ENCODE measurements at places on chromosomes 4 and X.

DNA sequence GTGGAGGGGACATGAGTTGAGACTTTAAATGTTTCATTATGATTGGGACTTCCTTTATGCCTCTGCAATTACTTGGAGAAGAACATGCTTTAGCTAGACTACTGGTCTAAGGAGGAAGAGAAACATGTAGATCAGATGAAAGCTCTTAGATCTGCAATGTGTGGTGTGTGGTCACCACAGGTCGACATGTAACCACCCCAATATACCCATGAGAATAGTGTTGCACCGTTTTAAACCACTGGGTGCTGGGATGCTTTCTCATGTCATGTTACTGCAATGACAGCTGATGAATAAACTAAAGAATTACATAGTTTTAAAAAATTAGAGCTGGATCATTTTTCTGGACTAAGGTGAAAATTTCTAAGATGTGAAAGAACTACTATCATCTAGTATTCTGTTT is 1039.7 kb downstream of the RAPGEF2 start:
- DNase-seq, result no peak

DNA sequence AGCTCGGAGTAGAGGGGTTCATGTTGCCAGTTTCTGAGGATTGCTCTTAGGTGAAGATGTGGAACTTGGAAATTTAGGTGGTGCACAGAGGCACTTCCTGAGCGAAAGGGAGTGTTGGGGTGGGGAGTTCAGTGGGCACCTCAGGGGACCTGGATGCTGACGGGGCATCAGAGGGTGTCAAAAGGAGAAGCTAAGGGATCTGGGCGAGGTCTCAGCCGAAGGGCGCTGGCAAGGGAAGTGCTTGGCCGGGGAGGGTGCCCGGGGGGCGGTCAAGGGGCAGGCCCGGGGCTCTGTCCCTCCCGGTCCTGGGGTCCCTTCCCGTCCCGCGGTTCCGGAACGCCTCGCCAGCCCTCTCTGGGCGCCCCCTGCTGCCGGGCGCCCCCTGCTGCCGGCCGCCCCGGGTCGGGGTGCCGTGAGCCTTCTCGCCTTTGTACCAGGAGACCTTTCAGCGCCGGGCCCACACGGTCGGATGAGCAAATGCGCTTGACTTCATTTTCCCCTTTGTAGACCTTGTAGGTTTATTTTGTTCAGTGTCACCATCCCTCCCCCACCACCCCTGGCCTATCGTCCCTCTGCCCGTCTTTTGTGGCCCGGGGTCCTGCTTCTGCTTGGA is 3.0 kb upstream of the PHOX2B start:
- no peak for DNase-seq

- peak; percentile 25 for DNase-seq
These were observed at the start of gene NALF2 for GRCh38 chrX:69503782-69504625. Gene NALF2 (plus strand): TSS chrX:69504326. CDS start chrX:69505283, 957 bp downstream.

GRCh38 chrX:108582151-108582550 is 142.5 kb downstream of the COL4A5 start:
- no peak for DNase-seq

DNA sequence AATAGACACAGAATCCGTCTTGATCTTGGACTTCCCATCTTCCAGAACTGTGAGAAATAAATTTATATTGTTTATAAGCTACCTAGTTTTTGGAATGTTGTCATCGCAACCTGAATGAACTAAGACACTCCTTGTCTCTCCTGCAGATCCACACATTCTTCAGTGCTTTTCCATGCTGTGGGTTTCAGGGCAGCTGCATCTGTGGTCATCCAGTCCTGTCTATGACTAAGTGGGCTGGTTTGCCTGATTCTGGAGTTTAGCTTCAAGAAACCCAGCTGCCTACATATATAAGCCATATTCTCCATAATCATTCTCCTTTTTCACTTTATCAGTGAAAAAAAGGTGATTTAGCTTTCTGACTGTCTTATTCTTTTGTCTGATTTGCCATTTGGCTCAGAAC is 170.3 kb upstream of the KIT start:
- DNase-seq, result peak; percentile 43

- DNase-seq, result peak; percentile 4
These were observed 212.7 kb downstream of the CENPC start for GRCh38 chr4:67332627-67333026.

DNA sequence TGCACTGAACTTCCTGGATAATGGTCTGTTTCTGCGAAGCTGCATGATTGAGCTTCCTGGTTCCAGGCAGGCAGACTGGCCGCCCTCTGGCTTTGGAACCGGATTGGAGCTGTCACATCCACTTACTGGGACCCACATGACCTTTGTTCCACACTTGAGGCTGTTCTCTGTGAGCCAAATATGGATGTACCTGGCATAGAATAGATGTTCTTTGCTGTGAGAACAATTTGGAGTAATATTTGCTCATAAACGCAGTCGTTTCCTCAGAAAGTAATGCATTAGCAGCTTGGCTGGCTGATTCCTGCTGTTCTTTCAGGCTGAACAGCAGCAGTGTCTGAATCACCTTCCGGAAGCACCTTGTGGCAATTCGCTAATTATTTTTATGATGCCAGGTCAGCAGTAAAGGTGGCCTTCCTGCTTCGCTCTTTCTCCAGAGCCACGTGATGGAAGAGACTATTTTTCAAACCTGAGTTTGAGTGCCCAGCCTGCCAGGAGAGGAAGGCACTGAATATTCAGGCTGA is 78.1 kb upstream of the BOD1L1 start:
- DNase-seq, result no peak

GRCh38 chrX:87434618-87435017 is 83.0 kb upstream of the KLHL4 start:
- DNase-seq, result no peak

DNA sequence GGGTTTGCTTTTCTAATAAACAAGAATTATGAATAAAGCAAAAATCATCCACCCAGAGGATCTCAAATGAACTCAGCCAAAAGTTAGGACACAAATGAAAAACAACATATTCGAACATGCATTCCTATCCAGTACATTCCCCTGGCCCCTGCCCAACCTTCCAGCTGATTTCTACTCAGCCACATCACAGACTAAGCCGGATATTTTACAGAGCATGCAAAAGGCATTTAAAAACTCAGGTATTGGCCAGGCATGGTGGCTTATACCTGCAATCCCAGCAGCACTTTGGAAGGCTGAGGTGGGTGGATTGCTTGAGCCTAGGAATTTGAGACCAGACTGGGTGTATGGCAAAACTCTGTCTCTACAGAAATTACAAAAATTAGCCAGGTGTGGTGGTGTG is 54.6 kb downstream of the RELL1 start:
- DNase-seq, result peak; percentile 25

DNA sequence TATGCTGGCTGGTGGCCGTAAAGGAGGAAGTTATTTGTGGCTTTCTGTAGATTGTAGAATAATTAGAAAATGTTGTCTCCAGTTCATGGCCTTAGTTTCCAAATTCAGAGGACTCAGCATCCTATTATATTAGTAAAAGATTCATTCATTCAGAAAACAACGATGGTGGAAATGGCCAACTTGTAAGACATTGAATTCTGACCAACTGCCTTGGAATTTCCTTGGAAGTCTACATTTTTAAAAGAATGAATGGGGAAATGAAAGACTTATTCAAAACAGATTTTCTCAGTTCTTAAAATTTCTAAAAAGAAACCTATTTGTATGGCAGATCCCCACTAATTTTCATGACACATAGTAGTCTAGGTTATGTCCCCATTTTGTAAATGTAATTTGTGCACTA is 561.5 kb downstream of the ANKRD50 start:
- DNase-seq, result no peak

GRCh38 chr4:46397394-46397793 is 7.5 kb upstream of the GABRA2 start:
- DNase-seq, result no peak

- DNase-seq, result no peak
These were observed 322.6 kb upstream of the MAOA start for GRCh38 chrX:43333543-43333942.

GRCh38 chr4:189096717-189097116 is 844.0 kb upstream of the FRG1 start:
- DNase-seq, result no peak

GRCh38 chr4:5683566-5683965 is 24.8 kb downstream of the EVC2 start:
- no peak for DNase-seq

GRCh38 chrX:101619364-101619763 is 1.6 kb upstream of the ARMCX6 start:
- peak; percentile 4 for DNase-seq

GRCh38 chr4:165635381-165635780 is 237.7 kb upstream of the TLL1 start:
- DNase-seq, result no peak

DNA sequence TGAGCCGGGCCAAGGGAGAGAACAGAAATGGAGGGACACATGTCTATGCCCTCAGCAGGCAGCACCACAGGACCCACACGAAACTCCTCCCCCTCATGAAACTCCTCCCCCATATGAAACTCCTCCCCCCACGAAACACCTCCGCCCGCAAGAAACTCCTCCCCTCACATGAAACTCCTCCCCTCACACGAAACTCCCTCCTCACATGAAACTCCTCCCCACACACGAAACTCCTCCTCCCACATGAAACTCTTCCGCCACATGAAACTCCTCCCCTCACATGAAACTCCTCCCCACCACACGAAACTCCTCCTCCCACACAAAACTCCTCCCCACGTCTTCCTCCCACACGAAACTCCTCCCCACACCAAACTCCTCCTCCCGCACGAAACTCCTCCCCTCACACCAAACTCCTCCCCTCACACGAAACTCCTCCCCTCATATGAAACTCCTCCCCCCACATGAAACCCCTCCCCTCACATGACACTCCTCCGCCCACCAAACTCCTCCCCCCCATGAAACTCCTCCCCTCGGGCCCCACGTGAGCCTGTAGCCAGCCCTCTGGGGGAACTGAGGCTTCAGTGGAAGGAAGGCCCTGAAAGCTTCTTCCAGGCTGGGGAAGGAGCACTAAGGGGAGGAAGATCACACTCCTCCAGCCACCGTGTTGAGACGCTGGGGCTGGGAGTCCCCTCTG is 15.2 kb downstream of the ADRA2C start:
- no peak for DNase-seq

- DNase-seq, result no peak
These were observed 159.8 kb downstream of the RASL11B start for GRCh38 chr4:53021754-53022512.

- DNase-seq, result peak; percentile 52
These were observed 3.0 kb upstream of the ATP1B4 start for GRCh38 chrX:120358737-120359456.

GRCh38 chrX:373641-374471 is 12.9 kb downstream of the PPP2R3B start:
- peak; percentile 49 for DNase-seq

DNA sequence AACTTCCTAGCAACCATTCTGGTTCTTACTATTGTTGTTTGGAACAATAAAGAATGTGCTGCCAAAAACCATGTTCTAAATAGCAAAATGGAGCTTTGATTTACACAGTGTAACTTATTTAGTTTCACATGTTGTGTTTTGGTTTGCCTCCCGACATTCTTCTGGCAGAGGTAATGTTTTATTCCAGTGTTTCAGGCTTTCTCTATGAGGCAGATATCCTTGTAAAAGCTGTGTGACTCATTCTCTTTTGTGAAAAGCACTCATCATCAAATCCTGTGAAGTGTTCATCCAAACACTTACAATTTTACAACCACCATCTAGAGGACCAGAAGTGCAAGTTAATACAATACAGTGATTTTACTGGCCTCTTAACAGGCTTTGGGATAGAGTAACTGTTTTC is 219.0 kb upstream of the GIMD1 start:
- peak; percentile 79 for DNase-seq

- DNase-seq, result no peak
These were observed 43.5 kb upstream of the GPR174 start for GRCh38 chrX:79100791-79101484.

DNA sequence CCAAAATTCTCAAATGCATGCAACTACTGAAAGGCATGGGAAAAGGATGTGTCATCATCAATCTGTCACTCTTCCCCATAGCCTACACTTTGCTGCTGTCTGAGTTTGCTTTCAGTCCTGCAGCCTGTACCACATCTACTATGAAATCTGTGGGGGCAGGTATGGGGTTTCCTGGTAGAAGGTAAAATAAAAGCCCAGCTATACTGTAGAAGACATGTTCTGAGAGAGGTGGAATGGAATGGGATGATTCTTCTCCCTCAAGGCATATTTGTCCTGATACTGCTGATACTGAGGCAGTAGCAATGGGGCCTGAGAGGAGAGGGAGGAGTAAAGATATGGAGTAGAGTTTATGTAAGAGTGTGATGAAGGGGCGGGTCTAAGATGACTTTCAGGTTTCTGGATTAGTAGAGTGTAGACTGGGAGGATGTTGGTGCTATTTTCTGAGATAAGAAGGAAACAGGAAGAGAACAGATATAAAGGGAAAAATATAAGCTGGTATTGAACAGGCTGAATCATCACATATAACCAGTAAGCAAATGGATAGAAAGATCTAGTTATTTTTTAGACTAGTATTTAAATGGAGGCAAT is 38.7 kb upstream of the GYPA start:
- DNase-seq, result peak; percentile 1

GRCh38 chr4:133498149-133498548 is 349.1 kb downstream of the PCDH10 start:
- DNase-seq, result peak; percentile 27

DNA sequence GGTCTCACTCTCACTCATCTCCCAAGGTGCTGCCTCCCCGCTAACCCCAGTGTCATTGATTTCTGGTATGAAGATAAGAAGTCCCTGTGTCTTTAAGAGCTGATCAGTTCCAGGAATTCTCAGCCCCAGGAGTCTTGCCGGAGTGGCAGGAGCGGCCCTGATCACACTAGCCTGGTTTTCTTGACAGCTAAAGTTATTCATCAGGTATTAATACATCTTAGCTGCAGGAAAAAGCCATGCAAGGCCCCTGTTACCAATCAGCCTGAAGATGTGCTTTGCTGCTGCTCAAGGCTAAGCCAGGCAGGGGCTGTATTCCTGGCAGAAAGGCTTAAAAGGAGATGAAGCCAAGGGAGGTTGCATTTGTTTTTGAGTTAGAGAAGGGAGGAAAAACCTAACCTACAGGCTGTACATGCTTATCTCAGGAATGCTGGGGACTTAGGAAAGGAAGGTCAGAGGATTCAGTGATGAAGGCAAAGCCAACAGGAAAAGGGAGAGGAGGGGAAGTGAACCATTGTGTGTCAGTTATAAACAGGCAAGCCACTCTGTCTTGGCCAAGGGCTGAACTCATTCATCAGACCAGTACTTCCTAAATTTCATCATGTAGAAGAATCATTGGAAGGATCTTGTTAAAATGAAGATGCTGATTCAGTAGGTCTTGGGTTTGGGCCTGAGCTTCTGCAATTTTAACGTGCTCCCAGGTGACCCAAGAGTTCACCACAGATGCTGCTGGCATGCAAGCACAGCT is 8.6 kb downstream of the SRPX start:
- no peak for DNase-seq

GRCh38 chr4:52813546-52813945 is 48.6 kb upstream of the RASL11B start:
- no peak for DNase-seq

GRCh38 chr4:36290641-36291040 is 9.2 kb downstream of the DTHD1 start:
- no peak for DNase-seq
